Cardiac muscle cell (in vitro differentiated cells and primary cell): ENCODE measurements at places on chromosomes 16 and 17. TPM values are rescaled to one million over a fixed set of nuclear protein-coding genes. Genes with fewer than 3 reads are reported as not detected.

SEPTIN1 gene
- total RNA-seq, result 0.92 and 0.95 TPM in 2 replicates

PRSS36 gene
- total RNA-seq, result 0.63 and 1.1 TPM in 2 replicates

CACNG3 gene
- not detected in 2 replicates for total RNA-seq

SCNN1B gene
- total RNA-seq, result not detected in 2 replicates

MYH2 gene
- total RNA-seq, result 0.11 TPM in 1 of 2 replicates, not detected in the other

TP53TG3F gene
- not detected in 2 replicates for total RNA-seq

CES3 gene
- 6.2 and 12.8 TPM in 2 replicates for total RNA-seq

ABCA9 gene
- 0.07 and 0.09 TPM in 2 replicates for total RNA-seq

CA5A gene
- total RNA-seq, result not detected in 2 replicates

AXIN1 gene
- 29.1 and 49.7 TPM in 2 replicates for total RNA-seq

USP43 gene
- 1.2 and 2.8 TPM in 2 replicates for total RNA-seq

PCGF2 gene
- total RNA-seq, result 14.4 and 21.7 TPM in 2 replicates

IRX5 gene
- 69.1 and 93.0 TPM in 2 replicates for total RNA-seq

GAS2L2 gene
- 0.18 TPM in 1 of 2 replicates, not detected in the other for total RNA-seq

TPPP3 gene
- 2.5 and 4.6 TPM in 2 replicates for total RNA-seq

KPNA2 gene
- total RNA-seq, result 64.2 and 200 TPM in 2 replicates

TBX6 gene
- total RNA-seq, result 1.6 and 5.0 TPM in 2 replicates

SLC22A31 gene
- total RNA-seq, result 3.1 and 39.4 TPM in 2 replicates

ESRP2 gene
- 0.60 and 2.8 TPM in 2 replicates for total RNA-seq

HSPB9 gene
- total RNA-seq, result 0.06 and 0.67 TPM in 2 replicates

GJC1 gene
- 25.8 and 37.3 TPM in 2 replicates for total RNA-seq

KRTAP1-1 gene
- total RNA-seq, result not detected in 2 replicates

TRPV2 gene
- 0.09 and 0.28 TPM in 2 replicates for total RNA-seq

IGF2BP1 gene
- 55.1 and 74.0 TPM in 2 replicates for total RNA-seq

TBX4 gene
- total RNA-seq, result 1.6 and 1.9 TPM in 2 replicates

CBX2 gene
- 35.3 and 51.1 TPM in 2 replicates for total RNA-seq

NPIPA8 gene
- 0.39 TPM in 1 of 2 replicates, not detected in the other for total RNA-seq

WRAP53 gene
- total RNA-seq, result 11.5 and 12.0 TPM in 2 replicates

CLDN7 gene
- total RNA-seq, result 0.32 and 0.51 TPM in 2 replicates

SRCIN1 gene
- total RNA-seq, result 5.2 and 10.8 TPM in 2 replicates

NAGS gene
- total RNA-seq, result 4.2 and 6.1 TPM in 2 replicates

KRTAP9-6 gene
- total RNA-seq, result not detected in 2 replicates

PTX4 gene
- total RNA-seq, result 0.30 and 0.49 TPM in 2 replicates

PPM1E gene
- total RNA-seq, result 0.27 and 0.46 TPM in 2 replicates

CD300LG gene
- not detected in 2 replicates for total RNA-seq

KRTAP4-8 gene
- total RNA-seq, result not detected in 2 replicates

HSD17B2 gene
- not detected in 2 replicates for total RNA-seq

GRB7 gene
- 1.9 and 6.6 TPM in 2 replicates for total RNA-seq

C16orf86 gene
- total RNA-seq, result 13.0 and 14.9 TPM in 2 replicates

EMP2 gene
- 40.9 and 47.5 TPM in 2 replicates for total RNA-seq

XYLT1 gene
- 5.1 and 7.2 TPM in 2 replicates for total RNA-seq

PRRT2 gene
- 17.9 and 19.7 TPM in 2 replicates for total RNA-seq

SDK2 gene
- total RNA-seq, result 36.8 and 46.8 TPM in 2 replicates

TEX19 gene
- total RNA-seq, result 0.28 and 0.51 TPM in 2 replicates

NHERF2 gene
- 33.0 and 34.7 TPM in 2 replicates for total RNA-seq
